Stimulated activated CD4-positive, alpha-beta T cell treated with anti-CD3 and anti-CD28 coated beads, Interleukin-15, amount 100 ng/mL, for 24 hours (primary cell): ENCODE measurements at places on chromosomes 16 and 17.

- DNase-seq: no peak
Measured at GRCh38 chr16:66653581-66654350, 42.8 kb downstream of the CMTM4 start.

- DNase-seq: no peak
Measured at GRCh38 chr16:30758988-30759491, 2.8 kb downstream of the CFAP119 start.

DNA sequence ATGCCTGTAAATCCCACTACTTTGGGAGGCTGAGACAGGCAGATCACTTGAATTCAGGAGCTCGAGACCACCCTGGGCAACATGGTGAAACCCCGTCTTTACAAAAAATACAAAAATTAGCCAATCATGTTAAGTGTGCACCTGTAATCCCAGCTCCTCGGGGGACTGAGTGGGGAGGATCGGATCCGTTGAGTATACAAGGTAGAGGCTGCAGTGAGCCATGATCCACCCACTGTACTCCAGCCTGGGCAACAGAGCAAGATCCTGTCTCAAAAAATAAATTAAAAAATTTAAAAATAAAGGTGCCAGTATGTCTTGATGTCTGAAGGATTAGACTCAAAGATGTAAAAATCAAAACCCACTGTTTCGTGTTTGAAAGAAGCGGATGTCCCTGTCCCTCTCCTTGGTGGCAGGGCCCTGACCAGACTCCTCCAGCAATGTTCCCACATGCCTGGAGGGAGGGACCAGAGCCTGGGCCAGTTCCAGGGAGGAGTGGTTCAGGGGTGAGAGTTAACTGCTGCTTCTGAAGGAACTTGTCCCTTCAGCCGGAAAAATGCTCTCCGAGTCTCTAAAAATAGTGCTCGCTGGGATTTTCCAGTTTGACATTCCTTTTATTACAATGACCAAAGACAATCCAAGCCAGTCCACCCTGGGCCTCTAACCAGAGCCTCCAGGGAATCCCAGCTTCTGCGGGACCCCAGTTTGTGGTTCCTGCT is 9.4 kb upstream of the CMTM4 start:
- no peak for DNase-seq

GRCh38 chr16:25546791-25547190 is 145.0 kb upstream of the HS3ST4 start:
- no peak for DNase-seq

GRCh38 chr17:75459590-75460267 is 3.3 kb downstream of the TMEM94 start:
- DNase-seq: no peak

DNA sequence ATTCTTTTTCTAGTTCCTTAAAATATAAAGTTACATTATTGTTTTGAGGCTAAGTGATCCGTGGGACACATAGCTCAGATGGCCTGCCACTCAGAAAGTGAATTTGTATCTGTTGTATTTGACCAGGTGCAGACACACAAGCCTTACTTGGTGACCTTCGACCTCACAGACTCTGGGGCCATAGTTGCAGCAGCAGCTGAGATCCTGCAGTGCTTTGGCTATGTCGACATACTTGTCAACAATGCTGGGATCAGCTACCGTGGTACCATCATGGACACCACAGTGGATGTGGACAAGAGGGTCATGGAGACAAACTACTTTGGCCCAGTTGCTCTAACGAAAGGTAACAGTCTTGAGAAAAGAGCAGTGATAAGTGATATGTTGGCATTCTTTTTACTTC is 30.5 kb downstream of the TMEM11 start:
- no peak for DNase-seq

GRCh38 chr17:43741636-43742035 is 17.0 kb downstream of the SOST start:
- DNase-seq: no peak

DNA sequence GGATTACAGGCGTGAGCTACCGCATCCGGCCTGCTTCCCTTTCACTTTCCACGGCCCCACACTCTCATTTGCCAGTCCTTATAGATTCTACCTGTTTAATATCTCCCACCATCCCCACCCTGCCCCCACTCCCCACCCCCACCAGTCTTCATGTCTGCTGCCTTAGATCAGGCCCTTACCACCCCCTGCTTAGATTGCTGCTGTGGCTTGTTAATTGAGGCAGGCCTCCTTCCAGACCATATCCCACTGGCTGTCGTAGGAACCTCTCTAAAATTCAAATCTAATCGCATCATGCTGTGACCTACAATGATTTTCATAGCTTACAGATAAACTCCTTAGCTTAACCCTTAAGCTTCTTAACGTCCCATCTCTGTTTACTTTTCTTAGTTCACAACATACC is 4.9 kb downstream of the IQCK start:
- DNase-seq: no peak

- peak; percentile 56 for DNase-seq
Measured at GRCh38 chr16:56667581-56668571, at the start of gene MT1G. Gene MT1G, minus strand, starts transcription at chr16:56668065. Its CDS starts 72 bp downstream, at chr16:56667993.

DNA sequence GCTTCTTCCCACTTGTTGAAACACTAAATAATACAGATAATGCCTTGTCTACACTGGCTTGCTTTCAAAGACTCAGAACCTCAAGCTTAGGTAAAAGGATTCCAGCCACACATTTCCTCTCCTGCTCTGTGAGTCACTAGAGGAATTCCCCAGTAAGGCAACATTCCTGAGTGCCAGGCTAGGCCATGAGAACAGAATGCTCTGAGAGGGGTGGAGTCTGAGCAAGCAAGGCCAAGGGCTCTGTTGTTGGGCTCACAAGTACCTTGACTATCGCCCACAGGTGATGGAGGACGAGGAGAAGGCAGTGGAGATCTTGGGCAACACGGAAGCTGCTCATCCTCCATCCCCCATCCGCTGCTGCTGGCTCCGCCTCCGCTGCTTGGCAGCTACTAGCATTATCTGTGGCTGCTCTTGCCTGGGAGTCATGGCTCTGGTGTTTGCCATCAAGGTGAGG is 6.7 kb upstream of the PHKG2 start:
- no peak for DNase-seq

GRCh38 chr16:12499032-12499745 is 304.5 kb downstream of the CPPED1 start:
- DNase-seq: no peak

DNA sequence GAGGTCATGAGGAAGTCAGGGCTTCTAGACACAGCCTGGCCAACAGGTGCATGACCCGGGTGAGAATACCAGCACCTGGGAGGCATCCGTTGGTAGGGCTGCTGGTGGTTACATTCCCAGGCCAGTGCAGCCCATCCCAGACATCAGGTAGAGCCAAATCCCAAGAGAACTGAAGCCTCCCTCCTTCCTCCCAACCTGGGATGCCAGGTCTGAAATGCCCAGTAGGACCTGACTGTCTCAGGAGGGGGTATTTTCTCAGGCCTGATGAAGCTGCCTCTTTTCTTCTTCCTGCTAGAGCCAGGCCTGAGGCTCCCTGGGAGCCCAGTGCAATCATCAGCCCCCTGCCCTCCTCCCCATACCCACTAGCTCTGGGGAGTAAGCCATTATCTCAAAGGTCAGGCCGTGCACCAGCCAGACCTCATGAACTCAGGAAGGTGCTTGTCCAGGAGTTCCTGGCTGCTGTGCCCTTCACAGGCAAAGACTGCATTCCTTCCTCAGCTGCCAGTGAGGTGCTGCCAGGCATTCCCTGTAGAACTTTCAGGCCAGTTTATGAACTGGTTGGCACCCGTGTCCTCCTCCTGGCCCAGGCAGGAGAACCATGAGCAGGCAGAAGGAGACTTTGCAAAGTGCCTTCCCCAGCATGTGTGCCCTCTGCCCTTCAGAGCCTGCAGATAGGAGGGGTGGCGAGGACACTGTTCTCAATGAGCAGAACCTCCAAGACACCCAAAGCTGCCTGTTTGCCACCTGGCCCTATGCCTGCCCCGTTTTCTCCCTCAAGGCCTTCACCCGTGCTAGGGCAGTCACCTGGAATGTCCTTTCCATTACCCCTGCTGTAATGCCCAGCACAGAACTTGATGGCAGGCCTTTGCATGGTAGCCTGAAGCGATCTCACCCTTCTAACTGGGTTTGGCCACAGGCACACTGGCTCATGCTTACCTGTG is 7.6 kb downstream of the TBX2 start:
- no peak for DNase-seq

GRCh38 chr17:43658900-43659299 is 2.8 kb downstream of the MEOX1 start:
- DNase-seq: no peak

- DNase-seq: no peak
Measured at GRCh38 chr17:37792787-37793186, 47.9 kb upstream of the HNF1B start.

GRCh38 chr17:78708510-78708973 is 73.5 kb downstream of the CYTH1 start:
- peak; percentile 73 for DNase-seq

DNA sequence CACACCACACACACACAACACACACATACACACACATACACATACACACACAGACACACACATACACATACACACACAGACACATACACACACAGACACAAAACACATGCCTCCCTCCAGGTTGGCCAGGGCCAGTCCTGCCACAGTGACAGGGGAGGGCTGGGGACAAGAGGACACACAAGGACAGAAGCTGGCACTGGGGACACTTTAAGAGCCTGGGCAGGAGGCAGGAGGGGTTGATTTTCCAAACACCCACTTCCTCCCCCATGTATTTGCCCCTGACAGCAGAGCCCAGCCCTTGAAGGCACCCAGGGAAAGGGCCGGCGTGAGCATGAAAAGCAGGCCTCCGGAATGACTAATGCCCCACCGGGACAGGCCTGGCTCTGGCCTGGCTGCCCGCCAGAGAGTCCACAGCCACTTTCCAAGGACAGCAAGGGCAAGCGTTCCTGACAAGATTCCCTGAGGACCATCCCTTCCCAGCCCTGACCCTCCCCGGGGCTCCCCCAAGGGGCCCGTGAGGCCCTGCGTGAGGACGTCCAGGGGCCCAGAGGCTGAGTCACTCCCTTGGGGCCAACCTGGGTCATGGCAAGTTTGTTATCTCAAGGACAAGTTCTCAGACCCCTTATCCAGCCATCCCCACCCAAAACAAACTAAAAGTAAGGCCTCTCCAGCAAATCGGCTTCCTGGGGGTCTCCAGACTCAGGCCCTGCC is 235.6 kb downstream of the ZNF423 start:
- no peak for DNase-seq

GRCh38 chr16:17468611-17469010 is 2.1 kb downstream of the XYLT1 start:
- no peak for DNase-seq

GRCh38 chr16:89199241-89200123 is 855 bp downstream of the SLC22A31 start:
- no peak for DNase-seq

GRCh38 chr16:49542946-49543630 is 169.5 kb downstream of the C16orf78 start:
- no peak for DNase-seq

DNA sequence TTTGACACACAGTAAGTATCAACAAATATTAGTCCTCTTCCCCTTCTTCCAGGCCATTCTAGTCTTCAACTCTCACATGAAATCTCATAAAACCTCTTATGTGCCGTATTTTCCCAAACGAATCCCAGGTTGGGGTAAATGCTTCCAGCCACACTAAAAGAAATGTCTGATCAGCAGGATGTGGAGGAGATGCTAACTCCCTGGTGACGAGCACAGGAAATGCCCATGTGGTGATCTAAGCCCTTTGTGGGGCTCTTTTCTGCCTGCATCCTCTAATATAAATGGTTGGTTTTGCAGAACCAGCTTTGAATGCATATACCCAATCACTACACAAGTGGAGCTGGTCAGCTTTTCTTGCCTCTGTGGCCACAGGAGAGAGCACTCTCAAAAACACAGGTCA is 498.2 kb upstream of the ERCC4 start:
- DNase-seq: no peak

GRCh38 chr16:57062329-57062728 is 30.1 kb upstream of the CPNE2 start:
- DNase-seq: no peak

DNA sequence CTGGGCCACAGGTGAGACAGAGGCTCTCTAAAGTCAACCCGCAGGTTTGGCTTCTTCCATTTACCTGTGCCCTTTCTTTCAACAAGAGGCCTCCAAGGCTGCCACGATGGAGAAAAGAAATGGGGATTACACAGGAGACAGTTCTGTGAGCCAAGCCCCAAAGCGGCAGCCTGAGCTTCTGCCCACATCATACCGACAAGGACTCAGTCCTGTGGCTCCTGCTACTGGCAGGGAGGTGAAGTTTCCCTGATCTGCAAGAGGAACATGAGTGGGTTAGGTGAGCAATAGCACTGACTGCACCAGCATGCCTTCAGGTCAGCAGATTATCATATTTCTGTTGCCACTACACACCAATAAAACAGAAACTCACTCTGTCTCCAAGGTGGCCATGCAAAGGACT is 800.0 kb downstream of the KCNJ18 start:
- DNase-seq: no peak

- peak; percentile 63 for DNase-seq
Measured at GRCh38 chr17:6666077-6666521, 14.5 kb downstream of the C17orf100 start.

- no peak for DNase-seq
Measured at GRCh38 chr17:17200311-17200710, 5.8 kb downstream of the PLD6 start.

- peak; percentile 4 for DNase-seq
Measured at GRCh38 chr17:40937384-40937819, at the start of gene KRT23. Gene KRT23, minus strand, starts transcription at chr17:40937646. Its CDS starts 1,043 bp downstream, at chr17:40936603.

DNA sequence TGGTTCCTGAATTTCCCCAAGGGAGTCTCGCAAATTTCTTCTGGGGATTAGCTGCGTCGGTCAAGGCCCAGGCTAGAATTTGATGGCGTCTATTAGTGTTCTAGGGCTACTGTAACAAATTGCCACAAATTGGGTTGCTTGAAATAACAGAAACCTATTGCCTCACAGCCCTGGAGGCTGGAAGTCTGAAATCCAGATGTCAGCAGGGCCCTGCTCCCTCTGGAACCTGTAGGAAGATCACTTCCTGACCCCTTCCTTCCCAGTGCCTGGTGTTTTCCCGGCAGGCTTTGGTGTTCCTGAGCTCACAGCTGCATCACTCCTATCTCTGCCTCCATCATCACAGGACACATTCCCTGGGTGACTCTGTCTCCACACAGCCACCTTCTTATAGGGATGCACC is 24.4 kb downstream of the DHRS7C start:
- no peak for DNase-seq

DNA sequence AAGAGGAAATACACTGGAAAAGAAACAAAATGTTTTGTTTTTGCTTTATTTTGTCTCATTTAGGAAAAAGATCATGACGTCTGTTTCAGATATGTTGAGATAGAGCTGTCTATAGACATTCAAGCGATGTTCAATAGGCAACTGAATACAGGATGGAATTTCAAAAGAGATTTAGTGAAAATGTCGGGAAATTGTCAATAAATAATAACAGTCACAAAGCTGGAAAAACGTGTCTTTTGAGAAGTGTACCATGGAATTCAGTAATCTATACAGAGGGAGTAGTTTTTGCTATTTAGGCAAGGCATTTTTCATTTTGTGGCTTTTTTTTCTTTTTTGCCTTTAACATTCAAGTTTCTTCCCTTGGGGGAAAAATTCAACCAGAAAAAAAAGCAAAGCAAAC is 33.0 kb downstream of the TMEM100 start:
- DNase-seq: no peak

DNA sequence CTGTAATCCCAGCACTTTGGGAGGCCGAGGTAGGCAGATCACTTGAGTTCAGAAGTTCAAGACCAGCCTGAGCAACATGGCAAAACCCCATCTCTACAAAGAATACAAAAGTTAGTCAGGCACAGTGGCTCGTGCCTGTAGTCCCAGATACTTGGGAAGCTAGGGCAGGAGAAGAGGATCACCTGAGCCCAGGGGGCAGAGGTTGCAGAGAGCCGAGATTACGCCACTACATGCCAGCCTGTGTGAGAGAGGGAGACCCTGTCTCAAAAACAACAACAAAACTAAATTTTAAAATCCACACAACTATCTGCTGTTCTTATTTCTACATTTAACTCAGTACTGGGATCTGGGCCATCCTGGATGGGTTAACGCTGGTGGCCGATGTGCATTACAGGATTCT is 41.2 kb upstream of the ARL6IP1 start:
- DNase-seq: no peak
